ENCODE measurements at places on chromosomes 4 and X. TPM values are rescaled to one million over a fixed set of nuclear protein-coding genes. Genes with fewer than 3 reads are reported as not detected.

NEXMIF gene
- total RNA-seq: under 0.01 TPM

CXCL3 gene
- total RNA-seq: 4.9 TPM

NPNT gene
- 1.4 TPM for total RNA-seq

SUPT20HL2 gene
- not detected for total RNA-seq

LUZP4 gene
- not detected for total RNA-seq

IRF2 gene
- total RNA-seq: 18.1 TPM

TMPRSS11D gene
- not detected for total RNA-seq

PNMA6F gene
- total RNA-seq: not detected

NIPAL1 gene
- under 0.01 TPM for total RNA-seq

NLRP2B gene
- total RNA-seq: not detected

SLC10A6 gene
- total RNA-seq: not detected

BCORL1 gene
- 3.9 TPM for total RNA-seq

TRIM2 gene
- total RNA-seq: 26.1 TPM

ADH4 gene
- total RNA-seq: not detected

SYP gene
- total RNA-seq: 0.23 TPM

C4orf51 gene
- not detected for total RNA-seq

NAA11 gene
- not detected for total RNA-seq

GDPD2 gene
- not detected for total RNA-seq

GYG2 gene
- total RNA-seq: 7.7 TPM

HPGDS gene
- not detected for total RNA-seq

COQ2 gene
- total RNA-seq: 11.7 TPM

PI4K2B gene
- 13.3 TPM for total RNA-seq

PARM1 gene
- 0.77 TPM for total RNA-seq

FSTL5 gene
- total RNA-seq: not detected

MAGEB1 gene
- not detected for total RNA-seq

CT45A2 gene
- not detected for total RNA-seq

NMU gene
- not detected for total RNA-seq

HHIP gene
- 8.8 TPM for total RNA-seq

HTRA3 gene
- 9.8 TPM for total RNA-seq

All from pericardium fibroblast (primary cell).